ENCODE measurements at places on chromosomes 5 and 9.

- no peak for DNase-seq
These were observed 195.2 kb downstream of the AOPEP start for GRCh38 chr9:94921656-94922055.

DNA sequence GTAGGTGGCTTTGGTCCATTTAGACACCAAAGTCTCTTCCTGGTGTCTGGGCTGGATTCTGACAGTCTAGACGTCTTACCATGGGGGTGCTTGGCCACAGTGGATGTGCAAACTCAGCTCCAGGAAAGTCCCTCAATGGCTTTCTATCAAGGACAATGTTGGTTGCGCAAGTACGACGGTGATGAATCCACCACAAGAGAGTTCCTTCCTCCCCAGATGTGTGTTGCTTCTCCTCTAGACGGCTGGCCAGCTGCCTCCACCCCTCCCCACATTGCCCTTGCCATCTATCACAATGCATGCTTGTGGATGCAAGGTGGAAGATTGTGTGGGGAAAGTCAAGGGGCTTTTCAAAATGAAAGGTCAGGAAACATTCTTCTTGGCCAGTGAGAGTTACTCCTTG is 89.7 kb upstream of the IRX2 start:
- DNase-seq: no peak

DNA sequence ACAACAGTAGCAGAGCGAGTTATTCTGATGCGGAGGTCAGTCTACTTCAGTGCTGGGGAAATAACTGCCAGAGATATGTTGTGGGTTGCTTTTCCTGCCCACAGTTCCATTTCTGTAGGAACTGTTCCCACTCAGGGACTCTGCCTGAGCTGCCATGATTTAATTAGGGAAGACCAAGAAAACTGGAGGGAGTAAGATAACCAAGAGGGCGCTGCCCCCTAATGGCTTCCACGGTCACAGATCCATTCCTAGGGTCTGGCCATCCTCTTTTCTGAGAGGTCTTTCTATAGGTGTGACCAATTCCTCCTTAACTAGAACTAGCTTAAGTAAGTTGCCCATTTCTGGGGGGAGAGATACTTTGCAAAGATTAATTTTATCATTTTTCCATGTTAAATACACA is 125.9 kb downstream of the APBA1 start:
- peak; percentile 33 for DNase-seq

- no peak for DNase-seq
These were observed 5.8 kb downstream of the POU4F3 start for GRCh38 chr5:146344155-146345118.

GRCh38 chr9:125095821-125096443 is 47.4 kb downstream of the SCAI start:
- no peak for DNase-seq

GRCh38 chr5:31412324-31412723 is 119.6 kb downstream of the DROSHA start:
- no peak for DNase-seq

DNA sequence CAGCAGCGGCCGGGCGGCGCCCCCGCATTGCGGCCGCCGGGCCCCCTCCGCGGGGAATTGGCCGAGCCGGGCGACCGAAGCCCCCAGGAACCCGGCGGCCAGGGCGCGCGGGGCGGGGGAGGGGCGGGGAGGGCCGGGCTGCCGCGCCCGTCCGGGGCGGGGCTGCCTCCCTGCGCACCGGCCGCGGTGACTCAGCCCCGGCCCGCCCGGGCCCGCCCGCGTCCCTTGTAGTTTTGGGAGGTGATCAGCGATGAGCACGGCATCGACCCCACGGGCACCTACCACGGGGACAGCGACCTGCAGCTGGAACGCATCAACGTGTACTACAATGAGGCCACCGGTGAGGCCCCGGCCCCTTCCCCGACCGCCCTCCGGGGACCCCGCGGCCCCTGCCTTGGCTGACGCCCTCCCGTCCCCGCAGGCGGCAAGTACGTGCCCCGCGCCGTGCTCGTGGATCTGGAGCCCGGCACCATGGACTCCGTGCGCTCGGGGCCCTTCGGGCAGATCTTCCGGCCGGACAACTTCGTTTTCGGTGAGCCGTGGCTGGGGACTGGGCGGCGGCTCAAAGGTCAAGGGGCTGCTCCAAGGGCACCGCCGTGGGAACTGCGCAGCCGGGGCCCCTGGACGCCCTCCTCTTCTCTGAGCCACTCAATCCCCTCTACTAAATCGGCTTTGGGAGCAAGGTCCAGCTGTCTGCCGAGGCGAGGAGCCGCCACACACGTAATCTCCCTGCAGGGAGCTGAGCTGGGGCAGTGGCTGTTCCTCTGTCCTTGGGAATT is 592 bp downstream of the TUBB4B start:
- no peak for DNase-seq

DNA sequence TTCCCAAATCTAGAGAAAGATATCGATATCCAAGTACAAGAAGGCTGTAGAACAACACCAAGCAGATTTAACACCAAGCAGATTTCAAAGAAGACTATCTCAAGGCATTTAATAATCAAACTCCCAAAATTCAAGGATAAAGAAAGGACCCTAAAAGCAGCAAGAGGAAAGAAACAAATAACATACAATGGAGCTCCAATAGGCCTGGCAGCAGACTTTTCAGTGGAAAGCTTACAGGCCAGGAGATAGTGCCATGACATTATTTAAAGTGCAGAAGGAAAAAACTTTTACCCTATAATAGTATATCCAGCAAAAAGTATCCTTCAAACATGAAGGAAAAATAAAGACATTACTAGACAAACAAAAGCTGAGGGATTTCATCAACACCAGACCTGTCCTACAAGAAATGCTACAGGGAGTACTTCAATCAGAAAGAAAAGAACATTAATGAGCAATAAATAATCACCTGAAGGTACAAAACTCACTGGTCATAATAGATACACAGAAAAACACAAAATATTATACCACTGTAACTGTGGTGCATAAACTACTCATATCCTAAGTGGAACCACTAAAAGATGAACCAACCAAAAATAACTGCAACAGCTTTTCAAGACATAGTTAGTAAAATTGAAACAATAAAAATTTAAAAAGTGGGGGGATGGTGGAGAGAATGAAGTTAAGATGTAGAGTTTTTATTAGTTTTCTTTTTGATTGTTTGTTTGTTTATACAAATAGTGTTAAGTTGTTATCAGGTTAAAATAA is 267.2 kb downstream of the AUH start:
- DNase-seq: no peak

GRCh38 chr5:142390334-142390733 is 65.5 kb upstream of the SPRY4 start:
- DNase-seq: no peak

DNA sequence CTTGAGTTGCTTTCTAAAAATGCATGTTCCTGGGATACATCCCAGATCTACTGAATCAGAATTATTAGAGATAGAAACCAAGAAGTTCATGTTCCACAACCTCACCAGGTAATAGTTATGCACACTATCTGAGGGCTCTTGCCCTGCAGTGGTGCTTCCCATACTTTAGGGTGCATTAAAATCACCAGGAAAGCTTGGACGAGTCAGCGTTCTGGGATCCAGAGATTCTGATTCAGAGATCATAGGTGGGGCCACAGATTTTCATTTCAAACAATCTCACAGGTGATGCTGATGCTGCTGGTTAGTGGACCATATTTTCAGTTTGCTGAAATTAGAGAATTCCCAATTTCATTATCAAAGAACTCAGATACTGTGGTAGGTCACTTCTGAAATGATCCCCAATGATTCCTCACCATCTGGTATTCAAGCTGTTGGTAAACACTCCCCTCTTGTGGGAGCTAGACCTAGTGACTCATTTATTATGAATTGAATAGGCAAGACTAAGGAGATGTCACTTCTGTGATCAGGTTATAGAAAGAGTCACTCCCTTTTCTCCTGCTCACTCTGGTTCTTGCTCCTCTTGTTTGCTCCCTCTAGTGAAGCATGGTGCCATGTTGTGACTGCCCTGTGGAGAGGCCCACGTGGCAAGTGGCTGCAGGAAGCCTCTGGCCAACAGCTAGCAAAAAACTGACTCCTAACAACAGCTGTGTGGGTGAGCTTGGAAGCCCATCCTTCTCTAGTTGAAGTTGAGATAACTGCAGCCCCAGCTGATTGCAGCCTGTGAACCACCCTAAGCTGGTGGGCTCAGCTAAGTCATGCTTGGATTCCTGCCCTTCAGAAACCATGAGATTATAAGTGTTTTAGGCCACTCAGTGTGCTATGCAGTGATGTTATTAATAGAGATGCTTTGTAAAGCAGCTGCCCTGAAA is 59.8 kb downstream of the SH3TC2 start:
- no peak for DNase-seq

Data from NCI-H1092 (cell line).